Effector CD8-positive, alpha-beta T cell (primary cell): ENCODE measurements at places on chromosomes 6 and 20.
A peak's percentile ranks its signal among the peaks of the same experiment; 100 is the strongest.

GRCh38 chr6:246352-246751, 45.9 kb upstream of the DUSP22 start:
- no peak for DNase-seq

DNA sequence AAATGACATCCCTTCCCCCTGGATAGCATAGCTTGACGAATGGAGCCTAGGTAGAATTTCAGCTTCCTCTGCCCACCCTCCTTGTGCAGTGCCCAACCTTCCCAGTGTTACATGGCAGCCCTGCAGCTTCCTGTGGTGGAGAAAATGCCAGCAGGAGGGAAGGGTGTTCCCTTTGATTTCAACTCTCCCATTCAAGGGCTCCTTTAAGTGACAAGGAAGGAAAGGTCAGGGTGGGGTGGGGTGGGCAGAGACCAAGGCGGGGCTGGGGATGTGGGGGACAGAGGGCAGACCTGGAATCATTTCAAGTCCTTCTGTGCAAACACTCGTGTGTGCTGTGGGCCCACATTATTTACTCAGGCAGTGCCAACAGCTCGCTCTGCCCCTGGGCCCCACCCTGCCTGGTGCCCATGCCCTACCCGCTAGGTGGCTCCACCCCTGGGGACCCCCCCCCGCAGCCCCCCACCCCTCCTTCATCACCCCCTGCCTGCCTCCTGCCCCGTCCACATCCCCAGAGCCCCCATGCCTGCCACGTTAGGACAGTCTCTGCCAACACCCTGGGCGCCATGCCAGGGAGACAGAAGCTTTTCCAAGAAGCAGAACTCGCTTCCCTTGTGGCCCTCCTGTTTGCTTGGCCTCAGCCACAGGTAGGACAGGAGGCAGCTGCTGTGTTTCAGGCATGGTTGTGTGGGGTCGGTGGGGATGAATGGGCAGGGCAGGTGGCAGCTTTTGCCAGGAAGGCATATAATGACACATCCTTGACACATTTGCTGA, 9.4 kb downstream of the SPDEF start:
- no peak for DNase-seq

DNA sequence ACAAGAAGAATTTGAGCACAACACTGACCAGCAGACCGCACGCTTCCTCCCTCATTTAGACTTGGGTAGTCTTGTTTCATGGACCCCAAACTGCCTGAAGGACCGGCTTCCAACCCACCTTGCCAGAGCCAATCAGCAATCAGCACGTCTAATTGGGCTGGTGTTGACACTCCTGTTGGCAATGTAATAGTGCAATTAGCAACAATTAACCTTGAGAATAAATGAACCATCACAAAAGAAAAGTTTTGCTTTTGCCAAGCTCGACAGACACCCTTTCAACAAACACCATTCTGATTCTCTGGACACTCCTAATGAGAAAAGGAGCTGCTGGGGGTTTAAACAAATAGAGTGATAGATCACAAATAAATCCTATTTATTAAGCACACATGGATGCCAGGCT, 61.0 kb downstream of the EDN3 start:
- DNase-seq = no peak

- no peak for DNase-seq
Measured at GRCh38 chr6:119978274-119978889, 628.8 kb upstream of the MAN1A1 start.

- no peak for DNase-seq
Measured at GRCh38 chr6:16754274-16754673, 7.0 kb downstream of the ATXN1 start.

- no peak for DNase-seq
Measured at GRCh38 chr6:36809941-36810803, 29.1 kb downstream of the CPNE5 start.

DNA sequence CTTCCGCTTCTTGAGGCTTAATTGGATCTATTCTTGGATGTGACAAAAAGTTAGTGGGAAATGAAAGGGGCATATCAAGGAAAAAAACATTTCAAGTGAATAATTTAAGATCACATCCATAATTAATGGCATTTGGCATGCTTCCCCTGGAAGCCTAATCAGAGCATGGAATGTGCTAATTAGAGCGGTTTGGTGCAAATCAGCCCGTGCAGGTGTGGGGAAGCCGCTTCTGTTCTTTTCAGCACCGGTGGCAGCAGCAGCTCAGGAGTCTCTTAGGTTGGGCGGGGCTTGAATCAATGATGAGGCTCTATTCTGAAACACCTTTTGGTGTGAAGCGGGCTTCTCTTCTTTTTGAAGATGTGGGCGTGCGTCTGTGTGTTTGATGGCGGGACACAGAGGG, 301.2 kb downstream of the LRFN2 start:
- no peak for DNase-seq

GRCh38 chr20:19977373-19977770, 39.8 kb upstream of the NAA20 start:
- DNase-seq = no peak

DNA sequence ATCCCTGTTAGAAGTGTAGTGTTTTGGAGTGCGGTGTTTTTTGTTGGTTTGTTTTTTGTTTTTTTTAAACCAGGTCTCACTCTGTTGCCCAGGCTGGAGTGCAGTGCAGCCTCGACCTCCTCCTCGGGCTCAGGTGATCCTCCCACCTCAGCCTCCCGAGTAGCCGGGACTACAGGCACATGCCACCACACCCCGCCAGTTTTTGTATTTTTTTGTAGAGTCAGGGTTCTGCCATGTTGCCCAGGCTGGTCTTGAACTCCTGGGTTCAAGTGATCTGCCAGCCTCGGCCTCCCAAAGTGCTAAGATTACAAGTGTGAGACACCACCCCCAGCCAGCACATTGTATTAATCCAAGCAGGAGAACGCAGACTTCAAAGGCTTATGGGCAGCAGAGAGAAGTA, 1.3 kb upstream of the TOP1 start:
- DNase-seq = no peak

GRCh38 chr6:16267428-16268263, 29.3 kb downstream of the GMPR start:
- no peak for DNase-seq

DNA sequence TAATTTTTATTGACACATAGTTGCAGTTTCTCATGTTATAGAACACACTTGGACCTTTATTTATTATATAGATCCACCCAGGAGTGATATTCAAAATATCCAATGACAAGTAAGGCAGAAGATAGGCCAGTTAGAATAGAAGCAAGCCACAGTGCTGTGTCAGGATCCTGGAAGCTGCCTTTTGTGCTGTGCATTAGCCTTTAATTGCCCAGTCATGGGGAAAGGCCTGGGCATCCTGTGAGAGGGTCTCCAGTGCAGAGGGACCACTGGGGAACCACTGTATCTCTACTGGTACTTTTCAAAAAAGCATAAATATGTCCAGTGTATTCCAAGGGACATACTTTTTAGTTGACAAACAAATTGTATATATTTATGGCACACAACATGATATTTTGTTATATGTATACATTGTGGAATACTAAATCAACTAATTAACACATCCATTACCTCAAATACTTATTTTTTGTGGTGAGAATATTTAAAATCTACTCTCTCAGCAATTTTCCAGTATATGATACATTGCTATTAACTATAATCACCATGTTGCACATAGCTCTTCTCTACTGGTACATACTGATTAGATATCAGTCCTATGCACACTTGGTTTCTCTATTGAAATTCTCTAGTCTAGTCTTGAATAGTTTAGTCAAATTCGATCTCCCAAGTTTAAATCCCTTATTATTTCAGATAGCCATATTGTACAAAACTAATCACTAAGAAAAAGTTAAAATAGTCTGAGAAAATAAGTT, 59.5 kb downstream of the CDC40 start:
- DNase-seq = no peak

- DNase-seq = no peak
Measured at GRCh38 chr6:144678844-144679243, 393.7 kb downstream of the UTRN start.

DNA sequence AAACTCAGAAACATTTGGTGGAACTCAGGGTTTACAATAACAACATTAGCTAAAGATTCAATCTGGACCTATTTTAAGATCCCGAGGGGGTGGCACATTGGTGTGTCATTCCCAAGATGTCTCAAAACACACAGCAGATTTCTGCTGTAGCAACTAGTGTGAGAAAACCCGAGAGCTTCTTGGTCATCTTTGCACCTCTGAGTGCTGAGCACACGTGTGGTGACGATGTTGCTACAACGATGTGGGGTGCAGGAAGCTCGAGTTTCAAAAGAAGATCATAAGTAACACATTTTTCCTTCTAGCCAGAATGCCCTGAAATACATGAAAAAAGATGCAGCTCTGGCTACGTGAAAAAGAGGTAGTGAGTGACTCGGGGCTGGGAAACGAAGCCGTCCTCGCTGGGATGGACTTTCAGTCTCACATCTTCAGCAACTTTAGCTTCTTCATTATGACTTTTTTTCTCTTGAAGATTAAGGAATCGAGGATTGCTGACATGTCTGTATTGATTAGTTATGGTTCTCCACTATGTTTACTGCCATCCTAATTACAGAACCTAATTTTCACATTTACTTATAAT, 1.5 kb downstream of the RAMACL start:
- no peak for DNase-seq

DNA sequence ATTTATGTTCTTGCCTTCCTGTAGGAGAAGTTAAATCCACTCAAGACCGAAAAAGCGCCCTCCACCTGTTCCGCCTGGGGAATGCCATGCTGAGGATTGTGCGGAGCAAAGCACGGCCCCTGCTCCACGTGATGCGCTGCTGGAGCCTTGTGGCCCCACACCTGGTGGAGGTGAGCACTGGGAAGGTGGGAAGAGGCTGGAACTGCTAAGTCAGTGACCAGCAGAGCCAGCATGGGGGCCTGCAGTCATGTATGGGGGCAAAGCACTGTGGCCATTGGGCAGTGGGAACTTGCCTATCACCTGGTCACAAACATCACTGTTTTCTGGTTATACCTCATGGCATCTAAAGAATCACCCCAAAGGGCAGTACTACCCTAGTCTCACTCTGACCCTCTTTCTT, 78.5 kb upstream of the PBOV1 start:
- no peak for DNase-seq

DNA sequence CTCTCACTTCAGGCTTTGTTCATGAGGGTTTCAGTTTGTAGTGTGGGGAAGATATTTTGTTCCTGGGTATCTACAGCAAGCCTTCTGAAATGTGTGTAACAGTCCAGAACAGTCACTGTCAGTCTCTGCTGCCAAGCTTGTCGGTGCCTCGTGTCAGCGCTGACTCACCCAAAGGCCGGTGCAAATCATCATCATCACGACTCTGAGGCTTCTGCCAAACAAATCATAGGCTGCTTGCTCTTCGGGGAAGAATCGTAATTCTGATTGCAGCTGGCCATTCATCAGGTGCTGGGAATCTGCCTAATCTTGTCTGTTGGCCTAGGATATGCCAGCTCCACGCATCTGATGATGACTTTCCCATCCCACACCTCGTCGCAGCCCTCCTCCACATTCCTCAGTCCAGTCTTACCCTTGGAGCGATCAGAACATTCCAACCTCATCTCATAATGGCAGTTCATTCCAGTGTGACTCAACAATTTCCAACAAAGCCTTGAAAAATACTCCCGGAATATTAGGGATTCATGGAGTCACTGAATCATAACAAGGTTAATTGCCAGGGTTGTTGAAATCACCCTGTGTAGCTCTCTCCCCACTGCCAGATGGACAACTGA, 40.9 kb downstream of the ALDH8A1 start:
- DNase-seq = no peak

GRCh38 chr20:60240415-60240814, 282.2 kb downstream of the CDH26 start:
- no peak for DNase-seq

- no peak for DNase-seq
Measured at GRCh38 chr6:37141281-37142049, 28.5 kb upstream of the PIM1 start.

- no peak for DNase-seq
Measured at GRCh38 chr20:39004508-39004907, 42.4 kb downstream of the DHX35 start.

DNA sequence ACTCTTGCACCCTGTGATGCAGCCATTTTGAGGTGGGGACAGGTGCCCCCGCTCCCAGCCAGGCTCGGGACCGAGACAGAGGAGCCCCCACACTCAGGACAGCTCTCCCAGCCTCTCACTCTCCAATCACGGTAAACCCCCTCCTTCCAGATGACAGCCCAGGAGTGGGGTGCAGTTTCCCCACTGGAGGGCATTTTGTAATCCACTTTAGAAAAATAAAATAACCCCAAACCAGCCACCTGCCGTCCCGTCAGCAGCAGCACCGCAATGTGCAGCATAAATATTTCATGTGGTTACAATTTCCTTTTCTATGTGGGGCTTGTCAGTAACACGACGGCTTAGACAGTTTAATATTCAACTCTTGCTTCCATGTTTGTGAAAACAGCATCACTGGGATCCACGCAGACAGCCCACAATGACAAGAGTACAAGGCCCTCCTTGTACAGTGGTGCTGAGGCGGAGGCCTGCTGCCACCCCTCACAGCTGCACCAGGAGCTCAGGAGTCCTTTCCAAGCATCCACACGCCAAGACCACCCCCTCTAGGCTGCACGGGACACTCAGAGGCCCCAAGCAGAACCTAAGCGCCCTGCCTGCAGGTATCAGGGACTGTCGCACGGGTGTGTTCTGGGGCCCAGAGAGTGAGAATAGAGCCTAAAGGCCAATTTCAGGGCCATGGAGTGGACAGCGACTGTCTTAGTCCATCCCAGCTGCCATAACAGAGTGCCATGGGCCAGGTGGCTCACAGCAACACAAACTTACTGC, 116.7 kb downstream of the JPH2 start:
- DNase-seq = peak; percentile 46

- no peak for DNase-seq
Measured at GRCh38 chr6:125503181-125503580, 201.4 kb upstream of the HDDC2 start.

- no peak for DNase-seq
Measured at GRCh38 chr6:88683734-88684133, 279.7 kb downstream of the RNGTT start.

- DNase-seq = peak; percentile 23
Measured at GRCh38 chr20:36461600-36462439, 79.5 kb upstream of the MYL9 start.
